Panc1 (cell line): ENCODE measurements at places on chromosomes 13 and 19. TPM values are rescaled to one million over a fixed set of nuclear protein-coding genes. Genes with fewer than 3 reads are reported as not detected.
A peak's percentile ranks its signal among the peaks of the same experiment; 100 is the strongest.

LHB gene
- 0.39 TPM for total RNA-seq

GRCh38 chr13:32811297-32811800 is 204.9 kb upstream of the KL start:
- no peaks in the 10 kb centered on the region for H3K36me3 ChIP-seq
- H3K27ac ChIP-seq, result no peak overlapping the region
- H3K4me3 ChIP-seq, result no peak overlapping the region
- H3K4me1 ChIP-seq, result no peaks in the 10 kb centered on the region

GRCh38 chr13:73275163-73275562 is 216.4 kb downstream of the KLF5 start:
- no peaks in the 10 kb centered on the region for H3K27me3 ChIP-seq
- no peaks in the 10 kb centered on the region for H3K36me3 ChIP-seq

KLK13 gene
- total RNA-seq, result not detected

ZNF540 gene
- total RNA-seq, result 0.39 TPM

DNA sequence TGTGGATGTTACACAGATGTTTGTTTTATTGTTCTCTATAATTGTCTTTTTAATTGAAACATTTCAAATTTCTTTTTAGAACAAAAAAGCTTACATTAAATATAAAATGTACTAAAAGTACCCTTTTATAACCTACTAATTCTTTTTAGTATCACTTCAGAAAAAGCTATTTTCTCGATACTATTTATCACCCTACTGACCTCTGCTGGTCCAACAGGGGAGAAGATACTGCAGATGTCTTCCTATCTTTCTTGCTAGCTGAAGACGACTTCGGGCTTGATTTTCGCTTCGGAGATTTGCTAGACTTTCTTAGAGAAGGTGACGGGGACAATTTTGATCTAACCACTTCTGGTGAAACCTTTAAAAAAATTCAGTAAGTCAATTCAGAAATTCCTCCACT is 42.4 kb downstream of the ZC3H13 start:
- no peak overlapping the region for H3K4me3 ChIP-seq
- no peak for DNase-seq
- no peaks in the 10 kb centered on the region for H3K4me1 ChIP-seq
- H3K27me3 ChIP-seq, result no peaks in the 10 kb centered on the region

DNA sequence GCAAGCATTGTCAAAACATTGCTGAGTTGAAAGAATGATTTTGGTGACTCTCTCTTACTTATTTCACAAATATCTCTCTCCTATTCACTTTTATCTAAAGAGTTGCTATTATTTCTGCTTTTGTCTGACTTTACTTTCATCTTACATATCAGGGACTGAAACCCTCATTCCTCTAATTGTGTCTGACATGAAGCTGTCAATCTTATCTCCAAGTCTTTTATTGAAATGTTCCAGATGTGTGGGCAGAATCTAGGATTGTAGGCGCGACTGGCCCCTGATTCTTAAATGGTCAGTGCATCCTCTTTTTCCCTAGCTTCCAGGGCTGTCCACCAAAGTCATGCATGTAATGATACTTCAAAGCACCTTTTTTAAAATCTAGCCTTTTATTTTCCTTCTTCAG is 174.6 kb downstream of the NDFIP2 start:
- H3K27ac ChIP-seq, result no peak overlapping the region
- DNase-seq, result no peak
- H3K27me3 ChIP-seq, result no peaks in the 10 kb centered on the region
- H3K4me3 ChIP-seq, result no peak overlapping the region
- H3K36me3 ChIP-seq, result no peaks in the 10 kb centered on the region
- H3K4me1 ChIP-seq, result no peaks in the 10 kb centered on the region

DNA sequence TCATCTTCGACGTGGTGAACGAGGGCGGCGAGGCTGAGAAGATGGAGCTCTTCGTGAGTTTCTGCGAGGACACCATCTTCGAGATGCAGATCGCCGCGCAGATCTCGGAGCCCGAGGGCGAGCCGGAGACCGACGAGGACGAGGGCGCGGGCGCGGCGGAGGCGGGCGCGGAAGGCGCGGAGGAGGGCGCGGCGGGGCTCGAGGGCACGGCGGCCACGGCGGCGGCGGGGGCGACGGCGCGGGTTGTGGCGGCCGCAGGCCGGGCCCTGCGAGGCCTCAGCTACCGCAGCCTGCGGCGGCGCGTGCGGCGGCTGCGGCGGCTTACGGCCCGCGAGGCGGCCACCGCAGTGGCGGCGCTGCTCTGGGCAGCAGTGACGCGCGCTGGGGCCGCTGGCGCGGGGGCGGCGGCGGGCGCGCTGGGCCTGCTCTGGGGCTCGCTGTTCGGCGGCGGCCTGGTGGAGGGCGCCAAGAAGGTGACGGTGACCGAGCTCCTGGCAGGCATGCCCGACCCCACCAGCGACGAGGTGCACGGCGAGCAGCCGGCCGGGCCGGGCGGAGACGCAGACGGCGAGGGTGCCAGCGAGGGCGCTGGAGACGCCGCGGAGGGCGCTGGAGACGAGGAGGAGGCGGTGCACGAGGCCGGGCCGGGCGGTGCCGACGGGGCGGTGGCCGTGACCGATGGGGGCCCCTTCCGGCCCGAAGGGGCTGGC is 52.6 kb downstream of the MAP4K1 start:
- H3K27ac ChIP-seq, result peak overlapping the region; percentile 32
- peaks cover 7% of the 10 kb centered on the region; the same call in 1 of the 2 replicates for H3K4me1 ChIP-seq
- H3K36me3 ChIP-seq, result no peaks in the 10 kb centered on the region
- H3K4me3 ChIP-seq, result peak overlapping the region; percentile 43
- DNase-seq, result no peak
- no peaks in the 10 kb centered on the region for H3K27me3 ChIP-seq

- H3K4me1 ChIP-seq, result no peaks in the 10 kb centered on the region
- no peaks in the 10 kb centered on the region for H3K27me3 ChIP-seq
- H3K27ac ChIP-seq, result no peak overlapping the region
Observed at GRCh38 chr19:12772323-12772722, 3.0 kb downstream of the HOOK2 start.

- no peak for DNase-seq
- H3K36me3 ChIP-seq, result no peaks in the 10 kb centered on the region; the same call in 1 of the 2 replicates
- H3K27me3 ChIP-seq, result no peaks in the 10 kb centered on the region
Observed at GRCh38 chr13:66780814-66781213, 449.3 kb downstream of the PCDH9 start.

DNA sequence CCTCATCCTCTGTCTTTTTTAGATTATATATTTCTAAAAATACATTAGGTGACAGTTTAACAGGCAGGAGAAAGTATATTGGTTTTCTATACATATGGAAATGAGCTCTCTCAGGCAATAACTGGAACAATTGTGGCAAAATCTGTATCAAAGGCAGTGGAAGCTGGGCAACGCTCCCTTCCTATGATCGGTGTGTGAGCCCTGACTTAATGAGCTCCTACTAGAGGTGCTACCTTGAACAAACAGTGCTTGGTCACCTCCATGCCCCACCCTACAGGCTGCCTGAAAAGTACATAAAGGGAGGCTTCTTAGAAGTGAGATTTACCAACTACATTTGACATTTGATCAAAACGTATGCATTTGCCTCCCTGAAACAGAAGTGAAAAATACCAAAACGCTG is 185.3 kb downstream of the EFNB2 start:
- no peak overlapping the region for H3K4me3 ChIP-seq
- H3K36me3 ChIP-seq, result no peaks in the 10 kb centered on the region
- H3K4me1 ChIP-seq, result no peaks in the 10 kb centered on the region
- H3K27ac ChIP-seq, result no peak overlapping the region
- DNase-seq, result no peak

DZIP1 gene
- 22.9 TPM for total RNA-seq

DNA sequence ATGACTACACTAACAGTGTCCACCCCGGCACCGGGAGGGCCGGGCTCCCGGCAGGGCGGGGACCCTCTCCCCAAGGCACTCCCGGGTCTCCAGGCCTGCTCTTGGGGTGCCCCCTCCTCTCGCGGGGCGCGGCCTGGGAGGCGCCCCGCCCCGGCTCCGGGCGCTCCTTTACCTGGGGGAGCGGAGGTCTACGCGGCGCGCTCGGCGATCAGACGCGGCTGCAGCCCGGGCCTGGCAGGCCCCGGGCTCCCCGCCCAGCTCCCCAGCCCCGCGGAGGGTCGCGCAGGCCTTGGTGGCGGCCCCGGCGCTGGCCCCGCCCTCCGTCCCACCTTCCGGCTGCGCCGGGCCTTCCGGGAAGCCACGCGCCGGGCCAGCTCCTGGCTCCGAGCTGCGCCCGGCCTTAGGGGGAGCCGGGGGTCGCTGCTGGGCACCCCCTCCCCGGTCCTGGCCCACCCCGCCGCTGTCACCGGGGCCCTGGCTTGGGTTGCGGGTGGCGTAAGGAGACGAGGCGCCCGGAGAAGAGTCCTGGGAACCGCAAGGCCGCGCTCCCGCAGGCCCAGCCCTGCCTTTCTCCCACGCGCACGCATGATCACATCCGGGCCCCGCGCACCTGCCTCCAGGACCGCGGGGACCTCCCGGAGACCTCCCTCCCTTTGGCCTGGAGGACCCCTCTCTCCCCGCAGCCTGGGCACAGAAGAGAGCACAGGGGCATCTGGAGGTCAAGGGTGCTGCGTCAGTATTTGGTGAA is at the start of gene C19orf12:
C19orf12 (minus strand) TSS at position 309 of the 748 bp plus-strand sequence. CDS start 6,848 bp downstream, outside the sequence.
- H3K27ac ChIP-seq, result peak within 1 kb of the TSS; percentile 96
- DNase-seq, result no peak
- no peaks in the 10 kb centered on the region for H3K27me3 ChIP-seq
- H3K36me3 ChIP-seq, result no peaks in the 10 kb centered on the region
- peak within 1 kb of the TSS; percentile 76 for H3K4me3 ChIP-seq

GRCh38 chr19:44626048-44626624 is 12.8 kb downstream of the IGSF23 start:
- H3K36me3 ChIP-seq, result no peaks in the 10 kb centered on the region
- no peaks in the 10 kb centered on the region for H3K4me1 ChIP-seq
- no peak overlapping the region for H3K27ac ChIP-seq
- no peaks in the 10 kb centered on the region for H3K27me3 ChIP-seq

GRCh38 chr13:68185444-68186141 is 955.5 kb upstream of the PCDH9 start:
- H3K27ac ChIP-seq, result no peak overlapping the region
- H3K36me3 ChIP-seq, result no peaks in the 10 kb centered on the region
- no peaks in the 10 kb centered on the region for H3K4me1 ChIP-seq
- no peaks in the 10 kb centered on the region for H3K27me3 ChIP-seq

GRIN2D gene
- total RNA-seq, result 6.2 TPM

FCAR gene
- total RNA-seq, result not detected

GRCh38 chr13:41782086-41782485 is 178.8 kb downstream of the VWA8 start:
- no peak for DNase-seq
- H3K4me3 ChIP-seq, result no peak overlapping the region
- no peaks in the 10 kb centered on the region for H3K4me1 ChIP-seq
- H3K27me3 ChIP-seq, result no peaks in the 10 kb centered on the region
- H3K27ac ChIP-seq, result no peak overlapping the region

DNA sequence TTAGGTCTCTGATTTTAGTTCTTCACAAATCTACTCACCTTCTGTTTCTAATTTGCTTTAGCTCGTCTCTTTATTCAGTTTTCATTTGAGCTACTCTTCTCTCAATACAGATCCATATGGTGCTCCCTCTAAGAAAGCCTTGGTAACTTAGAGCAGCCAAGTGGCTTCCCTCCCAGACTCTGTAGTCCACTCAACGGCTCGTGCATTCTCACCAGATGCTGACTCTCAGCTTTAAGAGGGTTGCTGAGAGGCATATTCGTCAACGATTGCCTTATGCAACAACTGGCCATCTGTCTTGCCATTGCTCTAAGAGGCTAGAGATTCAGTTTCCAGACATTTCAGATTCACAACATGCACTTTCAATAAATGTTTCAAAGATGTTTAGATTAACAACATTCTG is 785.8 kb upstream of the SLC10A2 start:
- no peaks in the 10 kb centered on the region for H3K36me3 ChIP-seq
- no peak for DNase-seq
- no peaks in the 10 kb centered on the region for H3K4me1 ChIP-seq
- H3K27me3 ChIP-seq, result no peaks in the 10 kb centered on the region

- peak overlapping the region; percentile 79; the same call in 1 of the 2 replicates for H3K27ac ChIP-seq
- peak overlapping the region; percentile 97 for H3K4me3 ChIP-seq
- no peaks in the 10 kb centered on the region for H3K27me3 ChIP-seq
- H3K36me3 ChIP-seq, result no peaks in the 10 kb centered on the region
Observed at GRCh38 chr19:44050740-44051649, 841 bp upstream of the ZNF223 start.

GJA3 gene
- 11.6 TPM for total RNA-seq

- H3K27me3 ChIP-seq, result no peaks in the 10 kb centered on the region
- no peak overlapping the region for H3K27ac ChIP-seq
- no peaks in the 10 kb centered on the region for H3K36me3 ChIP-seq
- no peaks in the 10 kb centered on the region for H3K4me1 ChIP-seq
- no peak for DNase-seq
Observed at GRCh38 chr19:53010494-53010893, 3.2 kb upstream of the ERVV-1 start.

TMEM145 gene
- 3.0 TPM for total RNA-seq

- H3K4me1 ChIP-seq, result peaks cover 3% of the 10 kb centered on the region
- no peak overlapping the region for H3K4me3 ChIP-seq
- peak overlapping the region; percentile 7; the same call in 1 of the 2 replicates for H3K27ac ChIP-seq
- no peaks in the 10 kb centered on the region for H3K36me3 ChIP-seq
- DNase-seq, result no peak
Observed at GRCh38 chr19:18392417-18392816, 5.0 kb downstream of the LRRC25 start.

GRCh38 chr13:34361560-34361959 is 543.6 kb downstream of the RFC3 start:
- H3K36me3 ChIP-seq, result no peaks in the 10 kb centered on the region
- no peak for DNase-seq
- H3K4me1 ChIP-seq, result no peaks in the 10 kb centered on the region
- H3K4me3 ChIP-seq, result no peak overlapping the region
- no peak overlapping the region for H3K27ac ChIP-seq

EFNB2 gene
- 4.7 TPM for total RNA-seq

GRCh38 chr13:104296286-104296685 is 1230.1 kb upstream of the SLC10A2 start:
- H3K27me3 ChIP-seq, result no peaks in the 10 kb centered on the region
- DNase-seq, result no peak
- no peak overlapping the region for H3K27ac ChIP-seq
- H3K4me3 ChIP-seq, result no peak overlapping the region
- no peaks in the 10 kb centered on the region for H3K4me1 ChIP-seq

SMIM44 gene
- total RNA-seq, result not detected

- no peak overlapping the region for H3K4me3 ChIP-seq
- no peaks in the 10 kb centered on the region for H3K4me1 ChIP-seq
- no peak overlapping the region for H3K27ac ChIP-seq
- no peaks in the 10 kb centered on the region for H3K27me3 ChIP-seq
- DNase-seq, result no peak
Observed at GRCh38 chr13:31037874-31038500, 105.5 kb downstream of the TEX26 start.

GRCh38 chr19:30309905-30310601 is 62.1 kb upstream of the ZNF536 start:
- H3K27ac ChIP-seq, result no peak overlapping the region
- H3K4me3 ChIP-seq, result no peak overlapping the region
- peaks cover 23% of the 10 kb centered on the region for H3K27me3 ChIP-seq
- H3K4me1 ChIP-seq, result no peaks in the 10 kb centered on the region

- H3K27me3 ChIP-seq, result no peaks in the 10 kb centered on the region
- H3K36me3 ChIP-seq, result no peaks in the 10 kb centered on the region
- no peak overlapping the region for H3K4me3 ChIP-seq
- no peaks in the 10 kb centered on the region for H3K4me1 ChIP-seq
- no peak for DNase-seq
Observed at GRCh38 chr13:100274942-100275506, 186.1 kb downstream of the PCCA start.
